CD8-positive, alpha-beta memory T cell (primary cell): ENCODE measurements at places on chromosomes 4 and X.

DNA sequence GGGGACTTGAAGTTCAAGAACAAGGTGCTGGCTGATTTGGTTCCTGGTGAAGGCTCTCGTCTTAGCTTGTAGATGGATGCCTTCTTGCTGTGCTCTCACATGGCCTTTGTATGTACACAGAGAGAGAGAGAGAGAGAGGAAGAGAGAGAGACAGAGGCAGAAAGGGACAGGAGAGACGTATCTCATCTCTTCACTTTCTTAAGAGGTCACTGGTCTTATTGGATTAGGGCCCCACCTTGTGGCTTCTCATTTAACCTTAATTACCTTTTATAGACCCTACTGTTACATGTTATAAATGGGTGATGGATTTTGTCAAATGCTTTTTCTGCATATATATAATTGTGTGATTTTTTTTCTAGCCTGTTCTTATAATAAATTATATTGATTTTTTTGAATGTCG is 1444.2 kb downstream of the ADGRL3 start:
- no peak for DNase-seq

DNA sequence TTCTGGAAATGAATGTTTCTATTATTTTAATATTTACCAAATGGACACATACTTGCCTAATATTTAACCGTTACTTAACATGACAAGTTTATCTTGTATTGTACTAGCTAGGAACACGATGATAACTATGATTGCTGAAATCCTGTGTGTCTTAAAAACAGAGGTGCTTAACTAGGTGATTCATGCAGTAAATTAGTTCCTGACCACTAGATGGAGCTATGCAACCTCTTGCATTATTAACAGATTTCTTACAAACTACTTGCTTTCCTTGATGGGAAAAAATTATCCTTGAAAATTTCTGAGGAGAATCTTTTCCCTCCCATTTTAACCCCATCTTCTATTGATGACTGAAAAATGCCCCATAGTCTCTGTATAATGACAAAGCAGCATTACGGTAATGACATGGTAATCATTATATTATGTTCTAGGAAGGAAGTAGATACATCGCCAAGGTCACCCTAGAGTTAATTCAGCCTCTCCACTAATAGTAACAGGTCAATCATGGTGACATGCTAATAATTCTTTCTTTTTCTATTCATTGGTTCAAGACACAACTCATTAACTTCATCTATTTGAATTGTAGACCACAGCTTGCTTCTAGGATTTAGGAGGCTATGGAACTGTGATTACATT is 844.2 kb downstream of the RAPGEF2 start:
- no peak for DNase-seq

DNA sequence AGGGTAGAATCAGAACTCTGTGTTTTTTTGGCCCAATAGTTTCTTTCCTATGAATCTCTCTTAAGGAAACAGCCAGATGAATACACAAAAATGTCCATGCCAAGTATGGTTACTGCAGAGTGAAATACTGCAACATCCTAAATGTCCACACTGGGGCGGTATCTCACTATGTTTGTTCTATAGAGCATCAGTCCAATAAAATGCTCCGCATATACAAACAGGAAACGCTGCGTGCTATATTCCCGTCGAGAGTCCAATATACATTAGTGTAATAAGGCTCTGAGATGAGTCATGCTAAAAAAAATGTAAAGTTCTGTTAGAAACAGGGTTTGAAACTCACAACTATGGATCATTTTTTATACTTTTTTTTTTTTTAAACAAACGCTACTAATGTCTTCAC is 72.9 kb upstream of the ENOX2 start:
- no peak for DNase-seq

- DNase-seq = no peak
Measured at GRCh38 chrX:37875675-37876074, 28.3 kb upstream of the DYNLT3 start.

GRCh38 chr4:99664716-99665115 is 7.1 kb upstream of the C4orf54 start:
- DNase-seq = no peak

DNA sequence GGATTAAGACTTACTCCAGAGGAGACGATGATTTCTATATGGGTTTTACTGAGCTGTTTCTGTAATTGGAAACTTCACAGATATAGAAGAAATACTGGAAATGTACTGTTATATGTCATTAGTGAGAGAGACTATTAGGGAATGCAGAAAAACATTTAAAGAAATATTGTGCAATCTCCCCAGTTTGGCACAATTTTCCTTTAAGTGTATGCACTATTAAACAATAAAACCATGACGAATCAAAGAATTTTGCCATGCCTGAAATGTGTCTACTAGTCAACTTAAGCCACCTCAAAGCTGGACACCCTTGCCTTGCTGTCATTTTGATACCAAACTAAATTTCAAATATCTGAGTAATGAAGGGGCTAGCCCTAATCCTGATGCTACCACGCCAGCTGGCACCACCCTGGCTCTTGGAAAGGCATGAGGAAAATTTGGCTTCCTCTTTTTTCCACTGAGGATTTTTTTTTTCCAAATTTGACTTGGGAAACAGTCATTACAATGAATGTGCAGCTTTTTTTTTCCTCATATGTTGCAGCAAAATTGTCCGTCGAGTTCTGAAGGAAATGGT is 36.1 kb downstream of the MTTP start:
- DNase-seq = no peak

DNA sequence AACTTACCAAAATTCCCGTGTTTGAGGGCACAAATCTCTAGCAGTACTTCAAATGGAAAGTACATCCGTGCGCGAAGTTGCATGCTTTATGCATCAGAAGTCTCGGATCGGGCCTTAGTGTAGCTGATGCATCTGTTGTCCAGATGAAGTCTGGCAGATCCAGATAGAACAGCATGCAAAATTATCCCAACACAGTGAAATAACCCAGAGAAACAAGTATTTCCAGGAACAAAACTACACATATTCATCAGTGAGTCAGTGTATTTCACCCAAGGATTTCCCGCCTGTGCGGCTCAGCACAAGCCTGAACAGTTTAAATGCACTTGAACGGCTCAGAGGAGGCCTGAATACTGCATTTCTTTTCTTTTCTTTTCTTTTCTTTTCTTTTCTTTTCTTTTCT is 27.4 kb upstream of the CLDN24 start:
- no peak for DNase-seq
